ENCODE measurements at places on chromosomes 3 and 15.

DNA sequence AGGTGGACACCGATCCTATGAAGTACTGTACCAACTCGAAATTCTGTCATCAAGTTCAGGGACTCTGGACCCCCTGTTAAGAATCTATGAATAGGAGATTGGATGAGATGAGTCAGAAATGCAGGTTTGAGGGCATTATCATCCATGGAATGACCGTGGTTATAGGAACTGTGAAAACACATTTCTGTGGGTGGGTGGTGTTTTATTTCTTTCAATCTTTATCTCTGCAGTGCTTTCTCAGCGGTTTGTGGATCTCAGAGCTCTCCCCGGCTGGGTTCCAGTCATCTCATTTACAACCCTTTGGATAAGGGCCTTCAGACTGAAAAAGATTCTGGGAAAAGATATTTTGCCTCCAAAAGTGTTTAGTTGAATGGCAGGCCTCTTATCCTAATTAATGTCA lies 5.4 kb upstream of the ABHD17C start:
- no peak for DNase-seq

- DNase-seq = no peak
Observed at GRCh38 chr3:45272828-45273470, 46.9 kb upstream of the TMEM158 start.

DNA sequence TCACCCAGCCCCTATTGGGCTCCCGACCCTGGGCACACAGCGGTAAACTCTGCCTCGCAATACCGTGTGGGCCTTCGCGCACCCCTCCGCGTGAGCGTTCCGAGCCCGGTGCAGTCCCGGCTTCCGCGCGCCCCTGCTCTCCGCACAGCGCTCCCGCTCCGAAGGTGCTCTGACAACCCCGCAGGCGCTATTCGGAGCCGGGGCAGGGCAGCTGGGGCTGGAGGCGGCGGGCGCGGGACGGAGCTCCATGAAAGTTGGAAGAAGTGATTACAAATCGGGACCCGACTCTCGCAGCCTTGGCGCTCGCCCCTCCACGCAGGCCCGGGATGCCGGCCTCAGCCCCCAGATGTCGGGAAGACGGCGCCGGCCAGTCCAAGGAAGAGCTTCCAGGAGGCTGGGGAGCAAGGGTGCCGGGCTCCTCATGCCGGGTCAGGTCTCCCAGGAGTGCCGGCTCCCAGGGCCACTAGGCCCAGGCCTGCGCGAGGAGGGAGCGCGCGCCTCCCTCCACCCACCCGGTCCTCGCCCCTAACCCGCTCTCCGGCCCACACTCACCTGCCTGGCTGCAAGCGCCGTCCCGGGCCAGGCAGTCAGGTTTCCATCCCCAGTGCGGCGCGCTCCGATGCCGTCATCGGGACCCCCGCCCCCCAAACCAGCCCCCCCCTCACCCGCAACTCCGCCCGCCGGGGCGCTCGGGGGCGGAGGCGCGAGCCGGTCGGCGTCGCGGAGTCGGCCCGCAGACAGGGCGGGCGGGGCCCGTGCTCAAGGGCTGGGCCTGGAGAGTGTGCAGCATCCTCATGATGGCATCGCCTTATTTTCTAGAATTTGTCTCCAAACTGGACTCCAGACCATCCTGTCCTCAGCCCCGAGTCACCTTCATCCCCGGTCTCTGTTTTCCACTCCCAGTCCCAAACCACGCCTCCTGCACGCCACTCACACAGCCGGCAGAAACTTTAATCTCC lies at the start of gene KIF7:
KIF7 (minus strand) TSS at position 621 of the 959 bp plus-strand sequence. CDS start 2,537 bp downstream, outside the sequence.
- no peak for DNase-seq

- no peak for DNase-seq
Observed at GRCh38 chr15:44101286-44101685, 93.8 kb downstream of the FRMD5 start.

- no peak for DNase-seq
Observed at GRCh38 chr3:5231074-5231473, 43.6 kb downstream of the EDEM1 start.

DNA sequence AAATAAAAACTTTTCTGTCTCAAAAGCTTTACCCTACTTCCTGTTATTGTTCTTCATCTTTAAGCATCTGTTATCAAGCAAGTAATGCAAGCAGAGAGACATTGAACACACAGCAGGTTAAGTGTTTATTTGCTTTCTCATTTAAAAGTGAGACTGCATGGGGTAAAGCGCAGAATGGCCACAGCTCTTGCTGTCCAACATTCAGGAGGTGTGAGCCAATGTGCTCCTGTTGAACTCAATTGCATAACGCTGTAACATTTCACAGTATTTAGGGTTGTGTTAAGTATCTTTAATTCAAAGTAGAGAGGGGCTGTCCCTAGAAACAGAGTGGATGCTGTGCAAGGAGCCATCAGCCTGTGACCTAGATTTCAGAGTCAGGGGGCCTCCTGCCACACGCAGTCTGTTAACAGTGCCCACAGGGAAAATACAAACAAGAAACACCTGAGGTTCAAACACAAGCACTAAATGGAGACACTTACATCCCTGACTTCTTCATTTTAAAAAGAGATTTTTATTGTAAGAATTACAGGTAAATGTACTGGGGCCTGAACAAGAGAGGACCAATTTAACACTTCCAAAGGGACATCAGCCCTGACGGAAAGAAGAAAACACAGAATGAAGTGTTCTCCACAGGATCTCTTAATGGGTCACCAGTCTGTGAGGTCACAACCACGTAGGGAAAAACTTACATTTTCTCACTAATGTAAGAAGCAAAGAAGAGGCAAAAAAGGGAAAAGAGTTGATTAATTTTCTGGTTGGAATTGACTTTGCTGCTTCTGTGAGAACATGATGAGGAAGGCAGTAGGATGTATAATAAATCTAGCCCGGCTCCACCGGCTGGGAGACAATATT lies 815.1 kb downstream of the VGLL3 start:
- DNase-seq = no peak

- no peak for DNase-seq
Observed at GRCh38 chr15:100694381-100695021, 92.1 kb downstream of the ASB7 start.

- no peak for DNase-seq
Observed at GRCh38 chr3:135137296-135137695, 342.2 kb downstream of the EPHB1 start.

- DNase-seq = no peak
Observed at GRCh38 chr3:159978353-159978752, 10.3 kb upstream of the IL12A start.

DNA sequence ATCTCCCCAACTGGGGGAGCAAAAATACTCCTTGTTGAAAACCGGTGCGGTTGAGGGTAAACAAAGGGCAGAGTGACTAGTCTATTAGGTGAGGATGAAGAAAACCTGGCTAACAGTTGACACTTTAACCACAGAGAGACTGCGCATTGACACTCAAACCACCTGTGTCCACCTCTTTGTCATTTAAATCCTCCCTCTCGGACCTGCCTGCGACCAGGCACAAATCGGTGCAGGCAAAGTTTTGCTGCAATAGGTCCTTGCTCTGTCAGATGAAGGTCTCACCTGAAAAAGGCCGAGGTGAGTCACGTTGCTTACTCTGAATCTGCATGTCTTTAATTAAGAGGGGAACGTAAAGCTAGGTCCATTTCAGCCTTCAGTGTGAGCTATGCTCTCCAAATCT lies 494.1 kb upstream of the DPPA4 start:
- DNase-seq = no peak

DNA sequence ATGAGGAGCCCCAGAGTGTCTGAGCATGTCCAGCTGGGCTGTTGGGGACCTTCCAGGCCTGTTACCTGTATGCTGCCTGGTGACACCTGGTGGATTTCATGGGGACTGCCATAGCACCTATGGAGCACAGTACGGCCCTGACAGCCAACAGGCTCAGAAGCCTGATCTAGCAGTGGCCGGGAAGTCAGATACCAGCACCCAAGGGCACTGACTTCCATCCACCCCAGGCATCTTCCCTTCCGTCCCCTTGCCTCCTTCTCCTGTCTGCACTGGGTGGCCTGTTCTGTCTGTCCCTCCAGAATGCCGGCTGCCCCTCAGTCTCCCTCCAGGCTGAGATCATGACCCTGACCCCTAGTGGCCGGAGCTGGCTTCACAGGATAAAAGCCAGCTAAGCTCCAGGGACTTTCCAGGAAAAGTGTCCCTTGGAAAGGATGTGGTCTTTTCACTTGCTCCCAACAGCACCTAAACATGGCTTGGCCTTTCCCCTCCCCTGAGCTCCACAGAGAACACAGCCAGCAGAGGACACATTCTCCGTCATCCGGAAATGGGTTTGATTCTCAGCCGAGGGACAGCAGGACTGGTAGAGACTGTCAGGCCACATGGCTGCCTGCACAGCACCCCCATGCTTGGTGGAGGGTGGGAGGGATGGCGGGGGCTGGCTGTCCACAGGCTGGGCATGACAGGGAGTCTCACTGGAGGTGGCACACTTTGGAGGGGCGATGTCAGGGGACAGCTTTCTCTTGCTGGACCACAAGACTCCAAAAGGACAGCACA lies 9.5 kb downstream of the RPS17 start:
- DNase-seq = no peak

DNA sequence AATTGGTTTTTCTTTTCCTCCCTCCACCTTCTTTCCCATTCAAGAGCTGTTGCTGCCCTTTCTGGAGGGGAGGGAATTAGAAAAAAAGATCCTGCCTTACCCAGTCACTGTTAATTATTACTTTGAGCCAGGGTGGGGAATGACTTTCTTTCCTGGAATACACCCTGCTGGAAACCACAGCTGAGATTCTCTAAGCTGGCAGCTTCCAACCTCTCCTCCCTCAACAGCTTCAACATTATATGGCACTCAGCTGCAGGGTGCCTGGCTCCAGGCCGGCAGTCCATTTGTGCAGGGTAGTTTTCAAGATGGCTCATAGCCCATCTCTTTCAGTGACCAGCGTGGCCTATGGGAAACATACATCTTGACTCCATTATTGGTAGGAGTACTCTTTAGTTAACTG lies 105.8 kb downstream of the UBE3A start:
- no peak for DNase-seq

- DNase-seq = no peak
Observed at GRCh38 chr3:79038057-79038456, 729.7 kb downstream of the ROBO1 start.

GRCh38 chr3:101170806-101171558 lies 149.4 kb downstream of the IMPG2 start:
- DNase-seq = no peak

DNA sequence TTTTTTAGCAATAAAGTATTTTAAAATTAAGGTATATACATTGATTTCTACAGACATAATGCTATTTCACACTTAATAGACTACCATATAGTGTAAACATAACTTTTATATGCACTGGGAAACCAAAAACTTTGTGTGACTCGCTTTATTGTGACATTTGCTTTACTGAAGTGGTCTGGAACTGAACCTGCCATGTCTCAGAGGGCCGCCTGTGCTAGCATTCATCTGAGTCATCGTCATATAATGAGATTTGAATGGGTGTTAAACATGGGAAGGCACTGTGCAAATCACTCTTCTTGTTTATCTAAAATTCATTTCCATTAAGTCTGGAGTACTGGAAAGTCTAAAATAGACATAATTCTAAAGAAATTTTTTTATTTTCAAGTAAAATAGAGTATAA lies 12.9 kb downstream of the EIF2AK4 start:
- DNase-seq = no peak

GRCh38 chr3:114338651-114339357 lies 45.0 kb downstream of the TIGIT start:
- DNase-seq = no peak

DNA sequence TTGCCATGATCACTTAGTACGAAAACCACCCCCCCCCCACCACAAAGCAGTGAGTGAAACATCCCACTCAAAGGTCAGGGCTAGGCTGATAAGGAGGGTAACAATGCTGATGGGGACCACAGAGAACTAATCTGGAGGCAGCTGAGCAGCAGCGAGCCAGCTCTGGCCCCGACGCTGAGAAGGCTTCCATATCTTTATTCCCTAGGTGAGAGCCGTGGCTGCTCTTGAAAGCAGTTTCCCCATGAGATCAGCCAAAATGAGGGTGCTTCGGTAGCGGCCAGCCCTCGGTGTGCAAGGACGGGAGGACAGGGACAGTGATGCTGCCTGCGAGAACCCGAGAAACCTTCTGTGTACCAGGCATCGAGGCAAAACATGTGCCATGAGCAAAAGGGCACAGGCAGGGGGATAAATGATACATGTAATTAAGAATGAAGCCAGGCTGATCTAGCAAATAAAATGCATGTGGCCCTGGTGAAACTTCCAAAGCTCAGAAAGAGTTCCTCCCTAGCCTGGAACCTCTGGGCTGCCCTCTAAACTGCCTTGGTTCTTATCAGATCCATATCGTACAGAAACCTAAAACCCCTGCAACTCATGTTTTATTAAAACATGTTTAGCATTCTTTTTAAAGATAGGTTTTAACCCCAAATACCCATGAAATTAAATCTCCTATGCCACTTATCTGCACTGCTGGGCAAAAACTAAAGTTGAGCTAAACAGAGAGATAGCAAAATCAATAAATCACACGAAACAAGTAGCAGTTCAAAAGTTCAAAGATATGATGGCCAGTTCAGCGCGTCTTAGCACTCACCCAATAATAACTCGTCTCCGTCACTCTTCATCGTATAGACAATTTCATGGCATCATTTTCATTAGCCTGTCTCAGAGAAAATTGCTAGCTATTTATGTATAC lies 337.3 kb downstream of the FOXP1 start:
- no peak for DNase-seq

DNA sequence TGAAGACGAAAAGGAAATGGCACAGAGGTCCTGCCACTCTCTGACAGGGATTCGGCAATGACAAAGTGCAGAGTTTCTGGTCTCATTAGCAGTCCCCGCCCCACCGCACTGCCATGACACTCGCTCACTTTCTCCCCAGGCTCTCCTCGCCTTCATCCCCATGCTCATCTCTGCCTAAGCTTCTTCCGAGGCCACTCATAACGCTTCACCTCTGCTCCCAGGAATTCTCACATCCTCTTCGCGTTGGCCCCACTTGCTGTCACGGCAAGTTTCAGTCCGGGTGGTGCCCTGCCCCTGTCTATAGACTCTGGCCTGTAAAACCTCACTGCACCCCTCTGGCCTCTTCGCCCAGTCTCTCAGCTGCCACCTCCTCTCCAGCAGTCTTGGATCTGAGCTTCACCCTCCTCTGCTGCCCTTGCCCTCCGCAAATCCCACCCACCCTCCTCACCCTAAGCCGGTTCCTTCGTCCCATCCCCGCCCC lies 654 bp downstream of the RUBCN start:
- DNase-seq = peak; percentile 8

All from activated naive CD4-positive, alpha-beta T cell (primary cell).